Esophagus squamous epithelium (tissue), 5 donors: ENCODE measurements at places on chromosomes 2 and 18.

- DNase-seq, result no peak
Observed at GRCh38 chr18:68735483-68736343, 20.8 kb upstream of the TMX3 start.

GRCh38 chr2:186129767-186130581 is 356.1 kb upstream of the ZC3H15 start:
- DNase-seq, result no peak

GRCh38 chr18:45518311-45519155 is 96.7 kb upstream of the SLC14A2 start:
- DNase-seq, result no peak

DNA sequence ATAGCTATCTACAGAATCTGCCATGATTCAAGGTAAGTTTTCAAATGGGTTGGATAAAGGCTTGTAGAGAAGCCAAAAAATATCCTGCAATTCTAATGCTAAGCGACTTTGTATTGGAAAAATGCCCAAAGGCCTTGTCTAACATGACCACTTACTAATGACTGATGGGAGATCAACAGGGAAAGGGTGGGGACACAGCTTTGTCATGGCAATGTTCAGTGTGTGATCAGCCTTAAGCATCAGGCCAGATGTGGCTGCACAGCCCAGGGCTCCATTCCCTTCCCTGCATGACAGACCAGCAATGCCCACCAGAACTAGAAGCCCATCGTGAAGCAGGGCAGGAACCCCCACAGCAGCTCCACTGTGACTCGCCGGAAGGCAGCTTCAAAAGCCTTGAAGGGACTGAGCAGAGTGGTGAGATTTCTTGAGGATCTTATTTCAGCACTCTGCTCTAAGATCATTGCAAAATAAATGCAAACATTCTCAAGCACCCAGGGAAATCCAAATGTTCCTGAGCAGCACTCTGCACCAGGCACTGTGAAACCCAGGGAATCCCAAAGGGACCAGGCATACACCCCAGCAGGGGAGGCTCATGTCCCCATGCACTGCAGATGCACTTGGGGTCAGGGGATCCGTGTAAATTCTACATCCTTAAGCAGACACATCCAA is 517.9 kb upstream of the SMIM21 start:
- DNase-seq, result no peak

GRCh38 chr2:77834360-77835002 is 312.3 kb upstream of the LRRTM4 start:
- no peak for DNase-seq

GRCh38 chr2:98807221-98807620 is 76.3 kb upstream of the MGAT4A start:
- DNase-seq, result no peak

DNA sequence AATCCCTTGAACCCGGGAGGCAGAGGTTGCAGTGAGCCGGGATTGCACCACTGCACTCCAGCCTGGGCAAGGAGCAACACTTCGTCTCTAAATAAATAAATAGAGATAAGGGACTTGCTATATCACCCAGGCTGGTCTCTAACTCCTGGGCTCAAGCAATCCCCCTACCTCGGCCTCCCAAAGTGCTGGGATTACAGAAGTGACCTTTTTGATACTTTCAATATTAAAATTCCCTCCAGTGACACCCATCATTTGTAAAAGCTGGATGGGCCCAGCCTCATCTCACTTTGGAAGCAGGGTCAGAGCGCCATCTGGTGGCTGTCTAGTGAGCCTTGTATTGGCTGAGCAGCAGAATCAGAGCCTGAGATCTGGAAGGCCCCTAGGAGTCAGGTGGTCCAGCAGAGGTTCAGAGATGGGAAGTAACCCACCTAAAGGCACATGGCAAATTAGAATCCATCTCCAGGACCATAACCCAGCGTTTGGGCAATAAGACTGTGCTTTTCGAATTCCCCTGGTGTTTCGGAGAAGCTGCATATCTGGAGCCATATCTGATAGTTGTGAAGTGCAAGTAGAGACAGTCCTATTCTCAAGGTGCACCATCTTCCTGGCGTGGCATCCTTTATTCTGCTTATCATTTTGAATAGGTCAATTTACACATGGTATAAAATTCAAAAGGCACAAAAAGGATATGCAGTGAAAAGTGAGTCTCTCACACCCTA is 18.3 kb upstream of the SLC35F6 start:
- DNase-seq, result no peak

- DNase-seq, result no peak
Observed at GRCh38 chr2:239895669-239896068, 129.5 kb downstream of the NDUFA10 start.

GRCh38 chr2:233989221-233989858 is 61.2 kb upstream of the SPP2 start:
- DNase-seq, result no peak

DNA sequence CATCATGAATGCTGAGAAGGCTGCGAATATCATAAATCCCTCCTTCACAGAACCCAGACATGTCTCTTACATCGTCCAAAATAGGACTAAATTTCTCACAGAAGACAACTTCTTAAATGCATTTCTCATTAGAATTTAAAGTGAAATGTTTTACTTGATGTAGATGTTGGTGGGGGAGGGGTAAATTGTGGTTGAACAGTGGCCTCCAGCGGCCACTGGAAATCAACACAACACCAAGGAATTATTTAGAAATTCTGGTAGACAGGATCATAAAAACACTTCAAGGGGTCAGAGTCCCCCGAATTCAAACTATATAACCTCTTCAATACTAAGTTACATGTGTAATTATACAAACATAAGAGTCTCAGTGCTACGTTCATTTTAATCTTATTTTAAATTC is 135.9 kb downstream of the ABCA12 start:
- DNase-seq, result no peak

- DNase-seq, result no peak
Observed at GRCh38 chr18:54205959-54206358, 18.5 kb downstream of the MBD2 start.

- DNase-seq, result no peak
Observed at GRCh38 chr2:173715441-173715840, 249.7 kb downstream of the SP3 start.

DNA sequence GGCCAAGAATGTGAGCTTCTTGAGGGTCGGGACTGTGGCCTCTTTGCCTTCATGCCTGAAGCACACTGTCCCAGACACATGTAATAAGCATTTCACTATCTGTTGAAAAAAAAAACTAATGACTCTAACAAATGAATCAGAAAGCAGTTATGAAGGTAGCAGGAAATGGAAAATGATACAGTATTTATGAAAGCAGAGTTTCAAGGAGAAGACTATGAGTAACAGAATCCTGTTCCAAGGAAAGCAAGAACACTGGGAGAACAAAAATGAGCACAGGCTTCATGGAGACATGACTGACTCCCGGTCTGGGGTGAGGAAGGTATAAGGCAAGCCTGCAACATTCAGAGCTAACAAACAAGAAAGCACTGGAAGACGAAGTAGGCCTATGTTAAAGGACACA is 190.8 kb downstream of the RNF152 start:
- no peak for DNase-seq

- no peak for DNase-seq
Observed at GRCh38 chr18:74420481-74420880, 36.6 kb downstream of the DIPK1C start.

- DNase-seq, result no peak
Observed at GRCh38 chr18:47081578-47081977, 46.2 kb upstream of the ELOA2 start.

GRCh38 chr2:240822280-240822847 is 2.3 kb upstream of the KIF1A start:
- DNase-seq, result no peak

DNA sequence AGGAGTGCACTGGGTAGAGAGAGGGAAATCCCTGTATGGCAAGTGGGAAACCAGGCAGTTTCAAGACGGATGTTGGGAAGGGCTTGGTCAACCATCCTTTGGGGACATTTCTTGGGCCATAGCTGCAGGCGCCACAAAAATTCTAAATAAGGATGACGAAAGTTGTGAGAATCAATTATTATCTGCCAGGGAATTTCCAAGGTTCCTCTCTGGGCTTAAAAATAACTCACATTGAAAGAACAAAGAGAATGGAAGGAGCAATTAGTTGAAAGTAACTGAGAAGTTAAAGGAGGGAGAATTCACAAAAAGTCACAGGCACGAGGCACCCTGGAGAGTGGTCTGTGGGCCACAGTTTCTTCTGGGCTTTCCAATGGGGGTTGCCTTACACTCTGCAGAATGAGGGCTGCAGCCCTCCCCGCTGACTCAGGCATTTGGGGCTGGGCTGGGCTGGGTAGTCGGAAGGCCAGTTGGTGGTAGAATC is 195.7 kb downstream of the SMAD7 start:
- no peak for DNase-seq

- no peak for DNase-seq
Observed at GRCh38 chr2:225582355-225583116, 183.0 kb downstream of the NYAP2 start.

DNA sequence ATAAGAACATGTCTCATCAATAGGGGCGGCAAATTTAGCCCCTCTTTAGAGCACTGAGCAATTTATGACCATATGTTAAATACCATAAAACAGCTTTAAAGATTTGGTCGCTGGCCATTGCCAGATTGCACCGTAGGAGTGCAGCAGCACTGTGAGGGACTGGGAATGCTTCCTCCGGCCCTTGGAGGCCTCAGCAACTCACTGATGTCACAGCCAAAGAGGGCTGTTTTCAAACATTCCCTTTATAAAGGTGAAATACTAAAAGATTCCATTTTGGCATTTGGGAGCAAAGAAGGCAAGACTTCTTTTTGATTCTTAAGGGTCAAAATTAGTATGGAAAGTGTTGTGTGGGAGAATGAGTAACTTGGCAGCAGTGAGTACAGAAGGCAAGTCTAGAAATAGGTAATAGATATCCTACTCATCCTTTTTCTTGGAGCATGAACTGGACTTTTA is 63.7 kb downstream of the BABAM2 start:
- DNase-seq, result no peak

DNA sequence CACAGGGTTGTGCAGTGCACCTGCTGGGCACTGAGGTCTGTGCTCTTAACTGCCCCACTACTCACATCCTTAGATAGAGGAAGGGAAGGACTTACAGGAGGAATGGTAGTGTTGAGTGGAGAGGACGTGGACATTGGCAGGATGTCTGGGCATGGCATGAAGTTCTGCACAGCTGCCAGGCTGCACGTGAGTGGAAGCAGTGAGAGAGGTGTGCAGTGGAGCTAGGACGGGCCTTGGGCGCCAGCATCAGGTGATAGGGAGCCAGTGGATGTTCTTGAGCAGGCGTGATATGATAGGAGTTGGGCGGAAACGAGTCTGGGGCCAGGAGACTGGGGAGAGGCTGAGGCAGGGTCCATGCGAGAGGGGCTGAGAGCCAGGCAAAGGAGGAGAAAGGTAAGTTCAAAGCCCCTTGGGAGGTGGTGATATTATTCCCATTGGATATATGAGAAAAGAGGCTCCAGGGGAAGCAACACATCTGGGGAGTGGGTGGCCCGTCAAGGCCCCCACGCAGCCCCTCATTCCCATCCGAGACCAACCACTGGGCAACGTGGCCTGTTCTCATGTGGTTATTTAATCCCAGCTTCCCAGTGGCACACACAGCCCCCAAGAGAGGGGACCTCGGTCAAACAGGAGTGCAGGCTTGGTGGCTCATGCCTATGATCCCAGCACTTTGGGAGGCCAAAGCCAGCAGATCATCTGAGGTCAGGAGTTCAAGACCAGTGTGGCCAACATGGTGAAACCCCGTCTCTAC is 45.7 kb upstream of the SNED1 start:
- DNase-seq, result no peak

DNA sequence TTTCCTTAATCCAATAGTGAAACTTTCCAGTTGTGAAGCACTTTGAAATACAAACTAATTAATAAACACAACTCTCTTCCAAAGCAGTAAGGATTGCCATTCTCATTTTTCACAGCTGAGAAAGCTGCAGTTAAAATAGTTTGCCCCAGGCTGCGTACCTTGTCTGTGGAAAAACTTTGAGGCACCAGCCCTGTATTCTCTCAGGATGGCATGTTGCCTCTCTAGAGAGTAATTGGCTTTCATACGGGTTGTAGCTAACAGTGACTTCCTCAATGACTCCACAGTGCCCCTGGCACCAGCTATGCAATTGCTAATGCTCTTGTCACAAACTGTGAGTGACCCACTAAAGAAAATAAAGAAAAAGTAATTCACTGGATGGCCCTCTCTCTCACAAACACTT is 345.7 kb downstream of the MTX2 start:
- no peak for DNase-seq

GRCh38 chr2:145919477-145919876 is 1399.6 kb upstream of the ZEB2 start:
- no peak for DNase-seq

DNA sequence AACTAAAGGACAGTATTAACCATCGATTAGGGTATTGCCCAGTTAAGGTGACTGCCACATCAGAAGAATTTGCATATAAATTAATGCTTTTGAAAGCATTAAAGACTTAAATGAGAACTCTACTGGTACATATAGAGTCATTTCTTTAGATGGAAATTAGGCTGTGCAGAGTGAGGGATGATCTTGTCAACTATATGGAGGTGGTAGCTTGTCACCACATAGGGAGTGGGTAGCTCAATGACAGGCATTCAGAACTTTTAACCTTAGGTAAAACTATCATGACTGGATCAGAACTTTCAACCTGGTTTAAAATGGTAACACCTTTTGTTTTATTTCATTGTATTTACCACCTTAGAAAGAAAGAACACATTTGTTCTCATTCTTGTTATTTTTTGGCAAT is 384.6 kb upstream of the LRRTM1 start:
- DNase-seq, result no peak

DNA sequence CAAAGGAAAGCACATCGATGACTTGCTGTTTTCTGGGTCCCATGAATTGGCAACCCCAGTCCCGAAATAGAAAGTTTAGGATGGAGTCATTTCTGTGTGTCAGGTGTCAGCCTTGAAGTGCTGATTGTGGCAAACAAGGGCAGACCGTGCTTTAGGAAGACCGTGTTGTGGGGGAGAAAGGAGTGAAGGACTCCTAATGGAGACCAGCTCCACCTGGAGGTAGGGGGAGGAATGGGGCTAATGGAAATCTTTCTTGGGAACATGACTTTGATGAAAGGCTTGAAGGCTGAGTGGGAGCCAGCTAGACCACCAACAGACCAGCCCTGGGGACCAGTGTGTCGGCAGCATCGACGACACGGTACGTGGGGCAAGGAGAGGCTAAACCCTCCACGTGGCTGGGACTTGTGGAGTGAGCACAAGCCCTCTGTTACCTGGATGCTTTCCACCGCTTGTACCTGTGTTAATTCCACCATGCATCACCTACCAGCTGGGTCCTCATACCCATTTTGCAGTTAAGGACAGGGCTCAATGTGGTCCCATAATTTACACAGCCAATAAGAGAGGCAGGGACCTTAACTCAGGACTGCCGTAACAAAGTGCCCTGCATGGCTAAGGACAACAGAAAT is 104.2 kb downstream of the SH3BP4 start:
- no peak for DNase-seq

GRCh38 chr2:22487036-22487435 is 897.9 kb upstream of the KLHL29 start:
- no peak for DNase-seq

GRCh38 chr2:107259408-107260195 is 373.6 kb upstream of the ST6GAL2 start:
- no peak for DNase-seq

- DNase-seq, result no peak
Observed at GRCh38 chr2:28350791-28351285, 41.8 kb upstream of the FOSL2 start.
